Jurkat, Clone E6-1 (cell line): ENCODE measurements at places on chromosomes 4 and X.

DNA sequence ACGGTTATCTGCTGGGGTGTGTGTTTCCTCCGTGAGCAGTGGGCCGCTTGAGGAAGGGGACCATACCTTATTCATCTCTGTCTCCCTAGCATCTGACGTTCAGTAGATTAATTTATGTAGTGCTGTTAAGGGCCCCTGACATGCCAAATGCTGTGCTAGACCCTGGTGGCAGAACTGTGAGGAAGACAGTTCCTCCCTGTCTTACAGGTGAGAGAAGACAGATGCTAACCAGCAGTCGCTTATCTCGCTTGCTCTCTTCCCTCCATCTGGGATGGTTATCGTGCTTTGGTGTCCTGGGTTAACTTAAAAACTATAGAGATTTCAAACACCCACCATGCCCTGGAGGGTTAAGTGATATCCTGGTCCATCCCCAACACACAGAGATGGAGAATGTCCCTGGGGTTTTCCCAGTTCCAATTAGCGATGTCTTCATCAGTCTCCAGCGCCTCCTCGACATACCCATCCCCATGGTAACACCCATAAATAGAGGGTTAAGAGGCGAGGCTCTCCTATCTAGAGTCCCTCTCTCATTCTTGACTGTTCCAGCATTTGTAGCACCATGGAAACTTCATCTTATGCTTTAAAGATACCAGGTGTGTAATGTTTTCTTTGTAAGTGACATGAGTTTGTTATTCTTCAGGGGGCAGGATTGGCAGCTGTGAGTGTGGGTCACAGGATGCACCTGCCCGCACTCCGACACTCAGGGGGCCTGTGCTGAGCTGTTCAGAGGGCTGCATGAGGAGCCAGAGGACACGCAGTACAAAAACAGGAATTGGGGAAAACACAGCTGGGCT lies 135.2 kb downstream of the STK32B start:
- peak; percentile 15 for DNase-seq

- DNase-seq, result no peak
Observed at GRCh38 chr4:94757192-94758140, at the start of gene BMPR1B. TSS of gene BMPR1B (plus strand) at chr4:94757955. CDS start at chr4:95104425, 346,470 bp downstream.

DNA sequence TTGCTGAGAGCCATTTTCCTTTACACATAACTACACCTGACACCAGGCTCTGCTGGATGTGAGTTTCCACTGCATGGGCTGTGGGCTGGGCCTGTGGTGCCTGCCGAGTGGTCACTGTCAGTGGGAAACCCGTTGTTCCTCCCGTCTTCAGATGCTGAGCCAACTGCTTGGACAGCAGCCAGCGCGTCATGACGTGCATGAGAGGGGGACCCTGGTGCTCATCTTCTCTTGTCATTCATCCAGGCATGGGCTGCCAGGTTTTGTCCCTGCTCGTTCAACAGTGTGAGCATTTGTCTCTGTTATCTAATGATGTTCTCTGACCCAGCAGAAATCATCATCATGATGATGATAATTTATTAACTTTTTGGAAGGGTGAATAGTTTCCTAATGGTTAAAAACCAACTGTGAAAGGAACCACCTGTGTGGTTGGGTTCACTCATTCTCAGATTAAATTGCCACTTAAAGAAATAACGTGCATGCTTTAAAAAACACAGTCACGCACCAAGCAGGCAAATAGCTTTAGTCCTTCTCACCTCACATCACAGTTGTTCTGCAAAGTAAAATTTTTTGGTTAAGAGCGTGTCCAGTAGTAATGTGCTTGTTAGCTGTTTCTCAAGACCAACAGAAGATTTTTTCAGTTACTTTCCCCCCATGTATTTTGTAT lies 19.9 kb upstream of the CLDN34 start:
- DNase-seq, result no peak

GRCh38 chr4:88280228-88280795 lies 4.0 kb downstream of the PPM1K start:
- DNase-seq, result no peak

DNA sequence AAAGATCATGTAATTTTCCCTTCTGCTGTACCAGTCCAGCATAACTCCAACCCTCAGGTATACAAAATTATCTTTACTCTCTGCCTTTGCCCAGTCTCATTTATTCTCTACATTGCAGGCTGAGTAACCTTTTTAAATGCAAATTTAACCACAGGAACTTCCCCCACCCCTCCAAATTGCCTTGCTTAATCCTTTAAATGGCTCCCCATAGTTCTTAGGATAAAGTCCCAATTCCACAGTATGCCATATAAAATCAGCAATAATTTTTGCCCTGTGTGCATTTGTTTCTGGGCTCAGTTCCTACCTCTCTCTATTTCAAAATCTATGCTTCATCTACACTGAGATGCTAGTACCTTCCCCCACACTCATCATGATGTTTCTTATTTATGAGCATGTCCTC lies 879.7 kb downstream of the RPA4 start:
- DNase-seq, result no peak

- DNase-seq, result no peak
Observed at GRCh38 chr4:26083987-26084386, 170.0 kb downstream of the SMIM20 start.

DNA sequence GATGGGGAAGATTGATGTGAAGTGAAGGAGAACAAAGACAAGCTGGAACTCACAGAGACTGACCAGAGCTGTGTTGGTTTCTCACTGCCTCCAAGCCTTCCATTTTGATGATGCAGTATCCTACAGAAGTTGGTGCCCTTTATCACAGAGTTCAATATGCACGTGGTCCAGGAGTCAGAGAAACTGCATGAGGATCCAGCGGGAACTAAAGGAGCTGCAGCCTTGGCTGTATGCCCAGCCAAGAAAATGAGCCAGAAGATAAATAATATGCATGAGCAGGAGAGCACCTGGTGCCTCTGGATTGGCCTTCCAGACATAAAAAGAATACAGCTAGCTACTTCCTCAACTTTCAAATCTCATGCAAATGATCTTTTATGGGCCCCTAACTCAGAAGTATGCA lies 44.3 kb upstream of the DCLK2 start:
- no peak for DNase-seq

DNA sequence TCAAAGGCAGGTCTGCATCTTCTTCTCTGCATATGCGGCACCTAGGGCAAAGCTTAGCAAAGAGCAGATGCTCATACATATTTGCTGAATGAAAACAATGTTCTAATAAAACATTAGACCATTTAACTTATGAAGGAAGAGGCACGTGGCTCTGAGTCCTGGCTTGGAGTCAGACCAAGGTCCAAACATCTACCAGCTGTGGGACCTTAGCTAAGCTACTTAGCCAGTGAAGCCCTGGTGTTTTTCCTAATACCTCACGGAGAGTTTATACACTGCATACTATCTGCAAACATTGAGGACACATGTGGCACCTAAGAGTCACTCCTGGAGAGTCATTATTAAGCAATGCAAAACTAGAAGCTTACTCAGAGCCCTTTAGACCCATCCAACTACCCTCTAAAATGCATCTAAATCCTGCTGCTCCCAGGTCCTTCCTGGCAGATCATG lies 9.0 kb downstream of the PDGFC start:
- no peak for DNase-seq

DNA sequence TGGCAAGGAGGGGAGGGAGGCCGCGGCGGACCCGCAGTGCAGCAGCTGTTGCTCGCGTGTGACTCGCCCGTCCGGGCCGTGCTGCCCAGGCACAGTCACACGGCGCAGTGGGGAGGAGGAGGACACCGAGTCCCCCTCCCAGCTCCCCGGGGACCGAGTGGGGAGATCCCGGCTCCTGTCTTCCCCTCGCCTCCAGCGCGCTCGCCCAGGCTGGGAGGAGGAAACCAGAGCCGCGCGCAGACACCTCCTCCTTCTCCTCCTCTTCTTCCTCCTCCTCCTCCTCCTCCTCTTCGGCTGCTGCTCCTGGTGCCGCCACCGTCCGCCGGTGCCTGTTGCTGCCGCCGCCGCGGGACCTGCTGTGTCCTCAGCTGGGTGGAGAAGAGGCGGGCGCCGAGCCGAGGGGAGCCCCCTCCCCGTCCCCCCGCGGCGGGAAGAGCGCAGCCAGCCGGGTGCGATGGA lies at the start of gene TBC1D1:
Gene TBC1D1, plus strand, starts transcription at position 284 of the 459 bp plus-strand sequence. CDS start 11,012 bp downstream, outside the sequence.
- DNase-seq, result no peak

DNA sequence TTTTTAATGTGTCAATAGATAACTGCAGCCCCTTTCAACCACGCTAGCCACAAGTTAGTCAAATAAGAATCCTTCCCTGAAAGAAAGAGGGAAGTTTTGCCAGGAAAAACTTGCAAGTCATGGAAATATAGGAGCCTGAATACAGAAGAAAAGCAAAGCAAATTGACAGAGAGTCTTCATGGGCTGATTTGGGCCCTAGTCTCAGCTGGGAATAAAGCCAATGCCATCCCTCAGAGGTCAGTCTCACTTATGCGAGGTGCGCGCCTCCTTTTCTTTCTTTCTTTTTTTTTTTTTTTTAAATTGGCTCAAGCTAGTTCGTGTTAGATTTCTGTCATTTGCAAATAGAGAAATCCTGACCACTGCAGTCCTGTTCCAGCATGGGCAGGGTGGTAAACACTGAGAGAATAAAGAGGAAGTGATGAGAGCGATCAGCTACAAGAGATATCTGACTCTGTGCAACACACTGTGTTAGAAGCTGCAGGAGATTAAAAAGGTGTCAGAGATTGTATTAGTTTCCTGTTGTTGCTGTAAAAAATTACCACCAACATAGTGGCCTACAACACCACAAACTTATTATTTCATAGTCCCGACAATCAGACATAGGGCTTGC lies 299.7 kb downstream of the LDB2 start:
- DNase-seq, result no peak

GRCh38 chr4:74456056-74456744 lies 11.3 kb downstream of the AREG start:
- no peak for DNase-seq

DNA sequence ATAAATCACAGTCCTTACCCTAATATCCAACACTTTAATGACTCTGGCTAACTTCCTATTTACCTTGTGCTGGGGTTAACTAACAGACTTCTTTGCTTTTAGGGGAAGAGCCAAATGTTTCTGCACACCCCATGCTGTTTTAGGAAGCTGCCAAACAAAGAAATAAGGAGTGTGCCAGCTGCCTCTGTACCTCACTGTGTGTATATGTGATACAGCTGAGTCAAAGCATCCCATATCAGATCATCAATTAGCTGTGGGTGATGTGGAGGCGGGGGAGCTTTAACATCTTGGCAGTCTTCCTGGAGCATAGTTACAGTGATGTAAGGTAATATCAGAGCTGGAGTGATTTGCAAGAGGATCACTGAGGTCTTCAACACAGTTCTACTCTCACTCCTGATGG lies 95.4 kb downstream of the COL25A1 start:
- DNase-seq, result no peak
